A375 (cell line): ENCODE measurements at places on chromosomes 6 and 20. TPM values are rescaled to one million over a fixed set of nuclear protein-coding genes. Genes with fewer than 3 reads are reported as not detected.

Gene C20orf144
- 0.04 TPM in 1 of 2 replicates, not detected in the other for total RNA-seq

Gene ULBP2
- 5.6 and 6.5 TPM in 2 replicates for total RNA-seq

Gene KHDC1L
- not detected in 2 replicates for total RNA-seq

Gene SLC24A3
- 2.0 TPM in 2 replicates for total RNA-seq

Gene MOXD1
- total RNA-seq, result 3.6 and 4.1 TPM in 2 replicates

Gene NKX2-2
- total RNA-seq, result 0.41 and 1.8 TPM in 2 replicates

Gene CST7
- total RNA-seq, result not detected in 2 replicates

Gene SLC17A9
- total RNA-seq, result 19.3 and 19.8 TPM in 2 replicates

Gene RBL1
- total RNA-seq, result 16.1 and 27.2 TPM in 2 replicates

Gene RXRB
- 23.0 and 23.8 TPM in 2 replicates for total RNA-seq

Gene FHL5
- total RNA-seq, result 0.21 and 0.23 TPM in 2 replicates

Gene VSTM2L
- 0.19 TPM in 1 of 2 replicates, not detected in the other for total RNA-seq

Gene ENPP3
- 0.26 and 0.80 TPM in 2 replicates for total RNA-seq

Gene RAB44
- total RNA-seq, result 0.11 TPM in 1 of 2 replicates, not detected in the other

Gene HSPA12B
- total RNA-seq, result not detected in 2 replicates

Gene DEFB119
- not detected in 2 replicates for total RNA-seq

Gene XKR7
- total RNA-seq, result not detected in 2 replicates

Gene TTLL9
- 0.11 TPM in 1 of 2 replicates, not detected in the other for total RNA-seq

Gene TBXT
- not detected in 2 replicates for total RNA-seq

Gene ETV7
- total RNA-seq, result 0.05 and 0.23 TPM in 2 replicates

Gene MMUT
- total RNA-seq, result 3.7 and 5.4 TPM in 2 replicates

Gene RCAN2
- 0.05 and 0.34 TPM in 2 replicates for total RNA-seq

Gene STX11
- 0.08 and 0.24 TPM in 2 replicates for total RNA-seq

Gene LY6G6C
- total RNA-seq, result not detected in 2 replicates

Gene ADAM33
- not detected in 2 replicates for total RNA-seq

Gene EYA4
- 34.6 and 39.3 TPM in 2 replicates for total RNA-seq

Gene CLPSL2
- total RNA-seq, result not detected in 2 replicates

Gene COL11A2
- 4.9 and 7.6 TPM in 2 replicates for total RNA-seq

Gene PRR3
- total RNA-seq, result 9.2 and 15.1 TPM in 2 replicates
